ENCODE measurements at places on chromosomes 1 and 21.

- DNase-seq = no peak
Measured at GRCh38 chr1:197093226-197093885, 26.3 kb upstream of the F13B start.

GRCh38 chr1:93977598-93977945 is 68.3 kb upstream of the GCLM start:
- no peak for DNase-seq

DNA sequence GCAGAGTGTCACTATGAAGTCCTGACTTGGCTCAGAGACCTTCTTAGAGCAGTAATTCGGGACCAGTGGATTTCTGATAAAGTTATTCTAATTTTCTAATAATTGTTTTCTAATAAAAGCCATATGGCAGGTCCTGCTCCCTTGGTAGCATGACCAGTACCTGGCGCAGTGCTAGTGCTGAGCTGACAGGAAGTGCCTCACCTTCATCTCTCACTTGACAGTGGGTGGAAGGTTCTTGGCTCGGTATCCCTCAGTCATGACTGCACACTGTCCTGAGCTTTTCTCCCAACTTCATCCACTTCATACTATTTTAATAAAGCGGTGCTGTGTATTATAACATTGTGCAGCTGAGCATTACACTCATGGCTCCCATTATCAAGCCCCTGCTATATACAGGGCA is 14.1 kb downstream of the VANGL1 start:
- no peak for DNase-seq

DNA sequence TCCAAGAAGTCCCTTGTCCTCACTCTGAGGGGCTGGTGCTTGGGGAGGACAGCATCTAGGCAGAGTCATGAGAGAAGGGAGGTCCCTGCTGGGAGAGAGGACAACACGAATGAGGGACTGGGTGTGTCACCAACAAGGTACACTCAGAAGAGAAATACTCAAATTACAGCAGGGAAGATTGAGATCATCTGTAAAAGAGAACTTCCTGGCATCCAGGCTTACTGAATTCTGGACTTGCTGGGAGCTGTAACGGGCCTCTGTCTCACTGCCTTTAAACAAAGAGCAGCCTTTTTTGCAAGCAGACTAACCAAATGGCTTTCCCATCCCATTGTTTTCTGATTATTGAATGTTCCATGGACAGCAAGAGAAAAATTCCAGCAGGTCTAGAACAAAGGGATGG is 195.7 kb upstream of the RAB4A start:
- DNase-seq = peak; percentile 31

DNA sequence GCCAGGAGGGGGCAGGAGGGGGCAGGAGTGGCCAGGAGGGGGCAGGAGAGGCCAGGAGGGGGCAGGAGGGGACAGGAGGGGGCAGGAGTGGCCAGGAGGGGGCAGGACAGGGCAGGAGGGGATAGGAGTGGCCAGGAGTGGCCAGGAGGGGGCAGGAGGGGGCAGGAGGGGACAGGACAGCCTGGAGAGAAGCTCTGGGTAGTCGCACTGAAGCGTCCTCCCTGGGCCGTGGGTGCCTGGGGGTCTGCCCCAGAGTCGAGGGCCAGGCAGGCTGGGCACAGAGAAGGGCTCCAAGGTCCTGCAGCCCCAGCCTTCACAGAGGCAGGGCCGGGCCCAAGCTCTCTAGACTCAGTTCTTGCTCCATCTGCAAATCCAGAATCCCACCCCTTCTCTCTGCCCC is 22.9 kb downstream of the MEGF6 start:
- DNase-seq = no peak

DNA sequence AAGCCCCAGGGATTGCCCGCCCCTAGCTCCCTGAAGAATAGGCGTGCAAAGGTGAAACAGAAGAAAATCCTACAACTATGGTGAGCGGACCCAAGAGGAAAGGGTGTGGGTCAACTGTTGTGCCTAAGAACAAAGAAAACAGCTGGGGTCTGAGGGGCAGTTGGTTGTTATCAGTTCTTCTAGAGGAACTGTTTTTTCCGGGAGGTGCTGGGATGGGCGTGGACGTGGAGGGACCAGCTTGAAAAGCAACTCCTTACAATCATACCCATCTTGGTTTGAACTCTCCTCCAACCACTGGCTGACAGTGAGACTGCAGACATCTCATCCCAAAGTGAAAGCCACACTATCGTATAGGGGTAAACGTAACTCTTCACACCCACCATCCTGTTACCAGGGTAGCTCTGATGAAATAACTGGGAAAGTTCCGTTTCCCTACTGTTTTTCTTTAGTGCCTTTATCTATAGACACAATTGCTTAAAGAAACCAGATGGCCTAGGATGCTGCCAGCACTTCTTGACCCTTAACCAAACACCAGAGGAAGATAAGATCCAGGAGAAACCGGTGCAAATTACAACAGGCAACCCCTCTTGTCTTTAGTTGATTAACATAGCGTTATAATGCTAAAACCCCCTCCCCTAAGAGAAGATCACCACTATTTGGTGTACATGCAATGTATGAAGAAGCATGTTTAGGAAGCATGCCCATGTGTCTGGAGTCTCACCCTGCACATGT is 25.6 kb upstream of the FAM89A start:
- no peak for DNase-seq

- peak; percentile 26 for DNase-seq
Measured at GRCh38 chr1:102191723-102192122, 195.0 kb upstream of the OLFM3 start.

DNA sequence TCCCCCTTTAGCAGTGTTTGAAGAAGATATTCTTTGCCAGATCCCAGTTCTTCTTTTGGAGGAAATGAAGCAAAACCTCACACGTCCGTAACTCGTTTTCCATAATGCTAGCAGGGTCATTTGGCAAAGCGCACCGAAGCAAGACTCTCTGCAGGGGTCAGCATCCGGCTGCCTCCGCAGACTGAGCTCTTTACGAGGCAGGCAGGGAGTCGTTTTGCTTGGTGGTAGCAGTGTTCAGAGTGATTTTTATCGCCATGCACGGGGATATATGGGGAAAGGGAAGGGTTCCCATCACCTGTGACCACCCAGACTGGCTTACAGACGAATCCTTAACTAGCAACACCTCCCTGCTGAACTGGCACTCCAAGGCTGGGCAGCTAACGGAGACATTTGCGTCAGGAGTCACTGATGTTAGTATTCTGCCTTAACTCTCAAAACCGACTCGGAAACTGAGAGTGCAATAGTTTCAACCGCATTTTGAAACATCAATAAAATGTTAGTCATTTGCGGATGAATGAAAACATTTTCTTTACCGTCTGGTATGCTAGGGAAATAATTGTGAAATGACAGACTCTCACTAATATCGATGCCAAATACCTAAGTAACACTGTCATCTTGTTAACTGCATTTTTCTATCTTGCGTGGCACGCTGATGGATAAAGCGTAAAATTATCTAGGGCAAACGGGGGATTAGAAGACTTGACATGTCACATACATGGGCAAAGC is 2.2 kb upstream of the NEGR1 start:
- DNase-seq = peak; percentile 56

DNA sequence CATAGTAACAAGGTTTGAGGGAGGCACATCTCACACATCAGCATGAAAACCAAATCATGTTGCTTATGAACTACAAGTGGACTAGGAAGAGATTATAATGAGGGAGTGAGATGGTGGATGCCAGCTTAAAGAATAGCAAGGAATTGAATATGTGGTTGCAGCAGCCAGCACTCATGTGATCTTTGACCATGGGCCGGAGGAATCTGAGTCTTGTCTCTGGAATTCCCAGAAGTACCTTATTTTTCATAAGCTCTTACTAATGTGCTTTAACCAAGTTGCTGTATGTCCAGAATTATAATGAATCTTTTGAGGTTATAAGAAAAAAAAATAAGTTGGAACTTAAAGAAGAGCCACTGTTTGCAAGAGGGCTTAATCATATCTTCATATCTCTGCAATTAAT is 97.0 kb downstream of the DISP1 start:
- DNase-seq = no peak
